ENCODE measurements at places on chromosomes 4 and X.

GRCh38 chr4:176967586-176967985 is 174.9 kb upstream of the VEGFC start:
- H3K36me3 ChIP-seq = no peaks in the 10 kb centered on the region
- no peak overlapping the region for H3K27ac ChIP-seq
- DNase-seq = no peak
- no peak overlapping the region for H3K4me3 ChIP-seq
- no peaks in the 10 kb centered on the region for H3K4me1 ChIP-seq
- H3K27me3 ChIP-seq = no peaks in the 10 kb centered on the region

GRCh38 chr4:141636771-141637460 is 533 bp downstream of the IL15 start:
- peak overlapping the region; percentile 86 for H3K27ac ChIP-seq
- peak overlapping the region; percentile 85 for H3K4me3 ChIP-seq
- peak; percentile 26 for DNase-seq
- peaks cover 34% of the 10 kb centered on the region for H3K4me1 ChIP-seq
- H3K27me3 ChIP-seq = no peaks in the 10 kb centered on the region

GRCh38 chr4:118752551-118752950 is 67.4 kb downstream of the METTL14 start:
- H3K27me3 ChIP-seq = no peaks in the 10 kb centered on the region
- DNase-seq = no peak
- peaks cover 92% of the 10 kb centered on the region for H3K4me1 ChIP-seq
- H3K27ac ChIP-seq = peak overlapping the region; percentile 89
- H3K36me3 ChIP-seq = peaks cover 32% of the 10 kb centered on the region

DNA sequence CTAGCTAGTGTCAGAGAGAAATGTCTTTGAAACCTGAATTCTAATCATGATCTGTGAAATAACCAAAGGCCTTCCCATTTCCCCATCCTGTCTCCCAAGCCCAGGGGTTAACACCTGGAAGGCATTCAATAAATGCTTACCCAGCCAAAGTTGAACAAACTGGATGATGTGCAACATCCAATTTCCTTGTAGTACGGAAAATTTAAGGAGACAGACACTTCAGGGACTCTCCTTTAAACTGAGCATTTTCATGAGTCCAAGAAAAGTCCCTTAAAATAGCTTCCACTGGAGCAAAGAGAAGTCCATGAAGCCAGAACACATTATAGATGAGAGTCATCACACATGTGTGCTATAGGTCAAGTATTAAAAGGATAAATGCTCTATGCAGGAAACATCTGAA is 271.2 kb downstream of the RAB28 start:
- H3K4me1 ChIP-seq = peaks cover 1% of the 10 kb centered on the region
- no peak overlapping the region for H3K4me3 ChIP-seq
- no peak overlapping the region for H3K27ac ChIP-seq
- H3K36me3 ChIP-seq = no peaks in the 10 kb centered on the region
- no peak for DNase-seq
- H3K27me3 ChIP-seq = no peaks in the 10 kb centered on the region

DNA sequence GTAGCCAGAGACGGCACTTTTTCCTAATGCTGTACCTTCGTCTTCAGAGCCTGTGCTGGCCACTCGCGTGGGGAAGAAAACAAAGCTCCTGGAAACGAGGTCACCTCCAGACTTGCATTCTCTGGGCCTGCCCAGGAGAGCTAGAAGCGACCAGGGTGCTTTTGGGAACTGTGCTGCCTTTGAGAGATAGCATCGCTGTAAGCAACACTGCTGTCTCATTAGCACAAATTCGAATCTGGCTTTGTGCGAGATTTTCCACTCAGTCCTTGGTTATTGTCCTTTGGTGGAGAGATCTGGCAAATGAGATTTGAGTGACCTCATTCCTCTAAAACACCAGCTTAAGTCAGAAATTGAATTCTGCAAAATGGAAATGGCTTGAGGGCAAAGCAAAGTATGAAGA is 66.1 kb upstream of the TLR3 start:
- H3K4me3 ChIP-seq = no peak overlapping the region
- H3K27me3 ChIP-seq = no peaks in the 10 kb centered on the region
- no peak overlapping the region for H3K27ac ChIP-seq
- DNase-seq = no peak
- H3K36me3 ChIP-seq = no peaks in the 10 kb centered on the region

GRCh38 chr4:13481569-13481968 is 2.6 kb downstream of the RAB28 start:
- no peak for DNase-seq
- H3K27me3 ChIP-seq = no peaks in the 10 kb centered on the region
- H3K4me1 ChIP-seq = peaks cover 81% of the 10 kb centered on the region
- H3K27ac ChIP-seq = peak overlapping the region; percentile 38
- H3K36me3 ChIP-seq = peaks cover 5% of the 10 kb centered on the region
- H3K4me3 ChIP-seq = peak overlapping the region; percentile 16

DNA sequence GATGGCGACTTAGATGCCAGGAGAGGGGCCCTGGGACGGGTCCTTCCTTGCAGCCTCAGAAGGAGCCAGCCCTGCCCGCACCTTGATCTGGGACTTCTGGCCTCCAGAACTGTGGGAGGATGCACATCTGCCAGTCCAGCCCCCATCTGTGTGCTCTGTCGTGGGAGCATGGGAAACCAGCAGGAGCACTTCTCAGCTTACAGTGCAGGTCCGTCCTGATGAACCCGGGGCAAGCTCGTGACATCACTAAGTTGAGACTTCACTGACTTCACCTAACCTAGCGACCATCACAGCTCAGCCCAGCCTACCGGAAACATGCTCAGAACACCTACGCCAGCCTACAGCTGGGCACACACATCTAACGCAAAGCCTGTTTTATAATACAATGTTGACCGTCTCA is 38.1 kb downstream of the ABLIM2 start:
- H3K27me3 ChIP-seq = no peaks in the 10 kb centered on the region
- H3K36me3 ChIP-seq = no peaks in the 10 kb centered on the region
- H3K4me3 ChIP-seq = no peak overlapping the region
- peaks cover 37% of the 10 kb centered on the region for H3K4me1 ChIP-seq
- H3K27ac ChIP-seq = no peak overlapping the region

DNA sequence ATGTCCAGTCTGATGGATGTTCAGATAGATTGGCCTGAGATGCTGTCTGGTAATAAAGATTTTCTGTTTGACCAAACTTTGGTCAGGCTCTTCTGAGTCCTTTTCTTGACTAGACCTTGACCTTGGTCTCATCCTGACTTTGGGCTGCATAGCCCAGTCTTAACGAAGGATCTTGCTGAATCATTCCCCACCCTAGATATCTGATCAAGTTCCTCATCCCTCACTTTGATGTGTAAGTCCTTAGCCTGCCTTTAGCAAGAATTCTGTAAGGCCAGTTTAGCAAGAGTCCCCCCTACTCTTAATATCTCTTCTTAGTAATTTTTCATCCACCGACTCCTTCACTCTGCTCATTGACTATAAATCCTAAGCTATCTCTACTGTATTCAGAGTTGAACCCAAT is 244.4 kb upstream of the JADE1 start:
- H3K36me3 ChIP-seq = no peaks in the 10 kb centered on the region
- no peak overlapping the region for H3K27ac ChIP-seq
- H3K4me3 ChIP-seq = no peak overlapping the region
- H3K4me1 ChIP-seq = peaks cover 11% of the 10 kb centered on the region

GRCh38 chrX:74420196-74421035 is 877 bp upstream of the SLC16A2 start:
- peak overlapping the region; percentile 92 for H3K27ac ChIP-seq
- peaks cover 11% of the 10 kb centered on the region for H3K4me1 ChIP-seq

All from left ventricle myocardium inferior (tissue), 1 donor.